HFF-Myc (cell line): ENCODE measurements at places on chromosomes 7 and 10.

- peak; percentile 25 for DNase-seq
Observed at GRCh38 chr10:100338434-100339036, 8.5 kb upstream of the SCD start.

- DNase-seq: no peak
Observed at GRCh38 chr7:142898377-142899170, 13.0 kb upstream of the TRPV6 start.

DNA sequence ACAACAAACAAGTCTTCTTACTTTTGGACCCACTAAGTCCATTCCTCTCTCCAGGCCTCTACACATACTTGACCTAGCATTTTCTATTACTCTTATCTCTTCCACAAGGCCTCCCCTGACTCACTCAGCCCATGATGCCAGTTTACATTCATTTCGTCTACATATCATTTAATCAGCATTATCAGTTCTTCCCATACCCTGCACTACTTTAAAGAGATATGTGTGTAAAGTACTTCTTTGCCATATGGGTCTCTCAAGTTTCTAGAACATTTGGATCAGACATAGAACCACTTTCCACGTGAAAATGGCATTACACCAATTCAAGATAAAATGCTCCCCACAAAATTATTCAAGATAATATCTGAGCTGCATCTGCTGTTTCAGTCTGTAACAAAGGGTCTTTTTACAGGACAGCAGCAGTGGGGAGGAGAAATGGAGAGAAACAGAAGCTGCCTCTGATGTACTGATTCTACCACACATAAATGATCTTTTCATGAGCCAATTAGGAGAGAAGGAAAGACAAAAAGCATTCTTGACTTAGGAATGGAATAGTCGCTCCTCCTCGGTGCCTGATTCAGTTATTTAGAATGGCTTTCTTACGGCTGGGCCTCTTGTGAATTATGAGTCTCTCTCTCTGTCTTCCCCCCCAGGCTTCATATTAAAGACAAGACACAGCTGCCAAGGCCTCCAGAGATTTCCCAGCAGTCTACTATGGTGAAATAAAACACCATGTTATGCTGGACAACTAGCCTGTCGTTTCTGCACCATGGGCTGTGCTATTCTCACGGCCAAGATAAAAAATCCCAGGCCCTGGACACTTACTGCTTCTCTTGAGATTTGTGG lies 46.9 kb upstream of the SEPTIN7 start:
- DNase-seq: no peak

- DNase-seq: no peak
Observed at GRCh38 chr10:12919574-12919973, 81.9 kb downstream of the CCDC3 start.

DNA sequence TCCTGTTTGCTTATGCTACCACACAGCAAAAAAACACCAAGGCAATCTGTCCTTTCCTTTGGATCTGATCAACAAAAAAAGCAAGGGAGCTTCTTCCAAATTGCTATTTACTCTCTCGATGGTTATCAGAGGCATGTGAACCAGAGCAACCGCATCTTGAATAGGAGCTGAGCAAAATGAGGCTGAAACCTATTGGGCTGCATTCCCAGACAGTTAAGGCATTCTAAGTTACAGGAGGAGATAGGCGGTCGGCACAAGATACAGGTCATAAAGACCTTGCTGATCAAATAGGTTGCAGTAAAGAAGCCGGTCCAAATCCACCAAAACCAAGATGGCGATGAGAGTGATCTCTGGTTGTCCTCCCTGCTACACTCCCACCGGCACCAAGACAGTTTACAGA lies 76.8 kb upstream of the FRMD4A start:
- no peak for DNase-seq

- no peak for DNase-seq
Observed at GRCh38 chr10:513393-513792, 176.1 kb downstream of the DIP2C start.

DNA sequence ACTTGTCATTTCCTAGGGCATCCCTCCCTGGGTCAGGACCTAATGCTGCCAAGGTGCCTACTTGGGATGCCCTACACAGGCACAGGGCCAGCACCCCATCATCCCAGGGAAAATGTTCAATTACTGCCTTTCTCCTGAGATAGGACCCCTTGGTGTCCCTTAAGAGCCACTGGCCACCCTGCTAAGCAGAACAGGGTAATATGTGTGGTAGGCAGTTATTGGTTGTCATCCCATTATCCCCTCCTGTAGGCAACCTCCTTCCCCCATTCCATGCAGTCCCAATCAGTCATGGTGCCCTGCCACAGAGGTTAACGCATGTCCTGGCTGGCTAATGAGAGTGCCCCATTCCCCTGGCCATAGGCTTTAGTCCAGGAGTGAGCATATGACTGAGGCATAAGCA lies 53.2 kb downstream of the PRLHR start:
- no peak for DNase-seq

- no peak for DNase-seq
Observed at GRCh38 chr7:8773518-8773917, 340.1 kb downstream of the NXPH1 start.

DNA sequence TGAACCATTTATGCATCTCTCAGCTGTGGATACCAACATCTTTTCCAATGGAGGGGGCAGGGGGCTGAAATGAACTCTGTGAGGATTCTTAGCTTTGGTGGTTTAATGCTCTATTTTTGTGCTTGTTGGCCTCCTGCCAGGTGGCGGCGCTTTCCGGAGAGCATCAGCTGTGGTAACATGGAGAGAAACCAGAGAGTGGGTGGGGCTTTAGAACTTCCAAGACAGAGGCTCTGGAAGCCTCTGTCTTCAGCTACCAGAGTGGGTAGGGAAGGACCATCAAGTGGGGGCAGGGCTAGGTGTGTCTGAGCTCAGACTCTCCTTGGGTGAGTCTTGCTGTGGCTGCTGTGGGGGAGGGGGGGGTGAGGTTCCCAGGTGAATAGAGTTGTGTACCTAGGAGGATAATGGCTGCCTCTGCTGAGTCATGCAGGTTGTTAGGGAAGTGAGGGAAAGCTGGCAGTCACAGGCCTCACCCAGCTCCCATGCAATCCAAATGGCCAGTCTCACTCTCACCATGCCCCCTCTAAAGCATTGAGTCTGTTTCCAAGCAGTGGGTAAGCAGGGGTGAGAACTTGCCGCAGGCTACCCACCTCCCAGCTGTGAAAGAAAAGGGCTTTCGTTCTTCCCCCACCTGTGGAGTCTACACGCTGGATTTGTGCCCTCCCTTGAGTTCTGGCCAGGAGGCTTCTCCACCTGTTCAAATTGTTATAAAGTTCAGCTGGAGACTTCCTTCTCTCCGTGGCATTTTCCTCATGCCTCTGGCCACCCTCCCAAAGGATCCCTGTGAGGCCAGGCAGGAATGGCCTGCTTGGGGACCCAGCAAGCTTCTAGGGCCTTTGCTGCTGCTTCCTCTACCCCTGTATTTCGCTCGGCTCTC lies 527.0 kb downstream of the NEBL start:
- DNase-seq: no peak

- DNase-seq: no peak
Observed at GRCh38 chr10:112002206-112002605, 181.4 kb downstream of the GPAM start.

DNA sequence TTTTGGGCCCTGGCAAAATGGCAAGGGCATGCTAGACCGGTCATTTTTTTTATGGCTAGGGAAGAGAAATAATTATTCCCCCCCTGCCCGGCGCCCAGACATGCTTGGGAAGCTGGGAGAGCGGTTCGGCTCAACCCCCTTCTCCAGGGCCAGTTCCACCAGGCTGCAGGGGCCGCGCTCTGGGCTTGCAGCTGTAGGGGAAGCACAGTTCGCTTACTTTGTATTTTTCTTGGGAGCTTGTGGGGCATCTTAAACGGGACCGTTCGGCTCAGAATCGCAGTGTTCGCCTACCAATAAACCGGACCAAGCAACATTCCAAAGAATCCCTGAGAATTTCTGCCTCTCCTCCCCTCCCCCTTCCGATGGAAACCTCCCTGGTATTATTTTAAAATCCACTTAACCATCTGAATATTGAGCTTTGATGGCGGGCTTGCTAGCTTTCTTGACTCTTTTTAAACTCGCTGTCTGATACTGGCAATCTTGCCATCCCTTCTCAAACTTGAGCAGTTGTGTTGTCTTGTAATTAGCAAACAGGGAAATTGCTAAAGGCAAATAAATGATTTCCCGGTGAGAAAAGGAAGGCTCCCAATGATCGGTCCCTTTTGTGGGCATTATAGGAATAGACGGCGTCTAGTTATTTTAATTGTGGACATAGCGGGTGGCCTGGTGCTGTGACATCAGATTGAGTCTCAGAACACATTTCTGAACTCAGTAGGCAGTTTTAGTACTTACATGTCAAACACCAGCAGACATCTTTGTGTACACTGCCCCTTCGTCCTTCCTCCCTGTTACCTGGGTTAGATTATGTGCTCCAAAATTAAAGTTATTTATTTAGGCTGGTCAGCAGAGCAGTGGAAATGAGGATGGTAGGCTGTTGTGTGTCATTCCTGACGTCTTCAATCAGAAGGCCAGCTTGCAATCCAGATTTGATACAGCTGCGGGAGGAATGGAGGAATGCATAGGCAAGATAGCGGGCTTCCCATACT lies 3.4 kb downstream of the TCF7L2 start:
- no peak for DNase-seq

- no peak for DNase-seq
Observed at GRCh38 chr7:55966851-55967250, 2.5 kb downstream of the NIPSNAP2 start.

GRCh38 chr7:46606761-46607160 lies 685.7 kb upstream of the IGFBP3 start:
- DNase-seq: no peak
